Activated T-cell treated with anti-CD3 and anti-CD28 coated beads, Interleukin-2, amount 50 U/mL, for 72 hours (primary cell): ENCODE measurements at places on chromosomes 5 and 9. TPM values are rescaled to one million over a fixed set of nuclear protein-coding genes. Genes with fewer than 3 reads are reported as not detected.

GRCh38 chr5:2282034-2282690, 399.4 kb upstream of the IRX4 start:
- no peaks in the 10 kb centered on the region for H3K4me1 ChIP-seq
- no peaks in the 10 kb centered on the region for H3K36me3 ChIP-seq
- no peak for DNase-seq
- H3K27me3 ChIP-seq = no peaks in the 10 kb centered on the region

Gene OSTF1
- total RNA-seq = 71.9 TPM

Gene NR2F1
- not detected for total RNA-seq

DNA sequence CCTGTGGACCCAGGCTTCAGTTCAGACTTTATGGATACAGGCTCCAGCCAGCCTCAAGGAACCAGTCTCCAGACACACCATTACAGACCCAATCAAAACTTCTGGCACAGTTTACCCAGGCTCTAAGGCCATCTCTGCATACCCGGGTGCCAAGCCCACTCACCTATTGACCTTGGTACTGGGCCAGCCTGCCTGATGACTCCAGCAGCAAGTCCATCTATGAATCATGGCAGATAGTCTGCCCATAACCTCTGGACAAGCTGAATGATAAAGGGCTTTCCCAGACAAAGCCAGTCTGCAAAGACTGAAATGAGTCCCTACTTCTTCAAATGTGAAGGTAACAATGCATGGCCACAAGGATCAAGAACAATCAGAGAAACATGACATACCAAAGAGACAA, 1327.1 kb upstream of the C9orf72 start:
- DNase-seq = no peak
- H3K27ac ChIP-seq = no peak overlapping the region
- no peaks in the 10 kb centered on the region for H3K4me1 ChIP-seq
- no peak overlapping the region for H3K4me3 ChIP-seq
- H3K27me3 ChIP-seq = no peaks in the 10 kb centered on the region

GRCh38 chr5:107232788-107233187, 437.9 kb downstream of the EFNA5 start:
- no peak overlapping the region for H3K4me3 ChIP-seq
- peaks cover 3% of the 10 kb centered on the region for H3K27me3 ChIP-seq
- no peak overlapping the region for H3K27ac ChIP-seq

Gene FIBCD1
- total RNA-seq = not detected

Gene PWWP2A
- total RNA-seq = 14.9 TPM

DNA sequence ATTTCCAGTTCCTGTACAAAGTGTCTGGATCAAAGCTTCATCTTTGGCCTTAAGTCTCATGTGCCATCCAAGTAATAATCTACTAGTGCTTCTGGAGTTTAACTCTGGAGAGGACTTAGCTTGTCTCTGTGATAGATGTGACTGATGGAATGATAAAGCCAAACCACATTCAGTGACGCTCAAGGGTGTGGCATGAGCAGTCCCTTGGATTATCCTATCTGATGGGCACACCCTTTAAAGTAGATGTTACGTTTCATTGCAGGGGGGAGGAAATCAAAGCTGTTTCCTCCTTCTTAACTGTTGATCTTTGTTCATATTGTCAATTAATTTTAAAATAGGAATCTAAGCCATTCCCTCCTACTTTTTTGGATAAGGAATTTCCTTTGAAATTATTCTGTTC, 8.5 kb upstream of the EGFLAM start:
- H3K27ac ChIP-seq = no peak overlapping the region
- H3K4me3 ChIP-seq = no peak overlapping the region
- no peaks in the 10 kb centered on the region for H3K4me1 ChIP-seq
- no peaks in the 10 kb centered on the region for H3K36me3 ChIP-seq

DNA sequence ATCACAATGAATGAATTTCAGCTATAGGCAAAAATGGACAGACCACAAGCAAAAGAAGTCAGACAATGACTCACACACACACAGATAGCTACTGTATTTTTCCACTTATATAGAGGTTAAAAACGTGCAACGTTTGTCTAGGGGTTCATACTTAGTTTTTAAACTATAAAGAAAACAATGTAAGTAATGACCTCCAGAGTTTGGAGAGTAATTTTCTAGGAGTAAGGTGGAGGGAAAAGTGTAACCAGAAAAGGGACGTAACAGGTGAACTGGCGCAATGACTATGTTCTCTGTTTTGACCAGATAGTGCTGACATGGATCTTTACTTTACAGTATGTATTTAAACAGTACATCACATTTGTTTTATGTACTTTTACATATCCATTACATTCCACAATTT, 51.1 kb downstream of the FNIP1 start:
- H3K36me3 ChIP-seq = peaks cover 10% of the 10 kb centered on the region
- H3K27ac ChIP-seq = peak overlapping the region; percentile 61

Gene TMEM252
- total RNA-seq = not detected

DNA sequence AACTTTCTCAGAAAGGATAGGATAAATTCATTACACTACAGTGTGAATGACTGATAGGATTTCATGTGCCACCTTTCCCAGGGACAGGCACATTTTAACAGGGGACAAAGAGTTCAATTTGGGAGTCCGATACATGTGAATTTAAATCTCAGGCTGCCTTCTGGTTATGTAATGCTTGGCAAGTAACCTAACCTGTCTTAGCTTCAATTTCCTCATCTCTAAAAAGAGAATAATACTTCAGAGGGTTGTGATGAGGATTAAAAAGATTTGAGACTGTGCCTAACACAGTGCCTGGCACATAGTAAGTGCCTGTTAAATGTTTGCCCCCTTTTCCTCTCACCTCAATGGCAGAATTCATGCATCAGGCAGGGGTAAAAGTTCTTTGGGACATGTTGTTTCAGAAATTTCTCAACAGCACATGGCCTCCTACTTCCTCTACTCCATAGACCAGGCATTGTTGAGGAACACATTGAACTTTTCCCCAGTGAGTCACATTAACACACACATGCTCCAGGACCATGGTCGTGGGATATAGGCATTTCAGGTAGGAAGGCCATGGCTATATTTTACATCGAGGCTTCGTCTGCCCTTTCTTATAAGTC, 94.6 kb upstream of the EGFLAM start:
- H3K27me3 ChIP-seq = no peaks in the 10 kb centered on the region
- DNase-seq = no peak
- H3K27ac ChIP-seq = no peak overlapping the region
- no peak overlapping the region for H3K4me3 ChIP-seq

Gene UBE2R2
- total RNA-seq = 58.1 TPM

GRCh38 chr9:86983249-86983619, 35.9 kb upstream of the GAS1 start:
- no peaks in the 10 kb centered on the region for H3K36me3 ChIP-seq
- H3K27ac ChIP-seq = no peak overlapping the region
- no peak for DNase-seq
- peaks cover 19% of the 10 kb centered on the region for H3K27me3 ChIP-seq
- H3K4me3 ChIP-seq = no peak overlapping the region

- peaks cover 11% of the 10 kb centered on the region for H3K4me1 ChIP-seq
- H3K36me3 ChIP-seq = no peaks in the 10 kb centered on the region
- H3K27me3 ChIP-seq = peaks cover 7% of the 10 kb centered on the region
Measured at GRCh38 chr5:149215478-149216090, 56.1 kb upstream of the AFAP1L1 start.

GRCh38 chr9:88818495-88819201, 172.6 kb upstream of the S1PR3 start:
- H3K4me1 ChIP-seq = no peaks in the 10 kb centered on the region
- peaks cover 57% of the 10 kb centered on the region for H3K27me3 ChIP-seq
- DNase-seq = no peak

- no peak for DNase-seq
- no peaks in the 10 kb centered on the region for H3K4me1 ChIP-seq
- H3K4me3 ChIP-seq = no peak overlapping the region
- no peak overlapping the region for H3K27ac ChIP-seq
- H3K36me3 ChIP-seq = no peaks in the 10 kb centered on the region
Measured at GRCh38 chr5:15441433-15442192, 58.4 kb upstream of the FBXL7 start.

Gene CD14
- not detected for total RNA-seq

DNA sequence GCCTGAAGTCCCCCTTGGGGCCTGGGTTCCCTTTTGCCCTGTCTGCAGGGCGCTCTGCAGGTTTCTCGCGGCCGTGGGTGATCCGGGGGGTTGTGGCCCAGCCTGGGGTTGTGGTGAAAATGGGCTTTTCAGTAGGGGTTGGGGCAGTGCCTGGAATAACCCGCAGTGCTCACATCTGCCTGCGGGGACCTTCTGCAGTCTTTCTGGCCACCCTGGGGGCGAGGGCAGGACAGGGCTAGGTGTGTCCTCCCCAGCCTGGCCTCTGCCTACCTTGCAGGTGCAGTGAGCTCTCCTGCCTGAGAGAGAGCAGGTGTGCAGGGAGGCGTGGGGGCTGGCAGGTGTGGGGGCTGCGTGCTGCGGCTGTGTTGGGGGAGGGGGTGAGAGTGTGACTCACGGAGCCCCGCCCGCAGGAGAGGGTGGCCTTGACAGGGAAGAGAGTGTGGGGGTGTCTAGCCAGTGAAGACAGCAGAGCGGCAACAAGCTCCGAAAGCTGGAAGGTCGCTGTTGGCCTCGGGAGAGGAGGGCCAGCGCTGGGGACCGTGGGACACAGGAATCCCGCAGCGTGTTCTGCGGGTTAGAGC, 131.4 kb downstream of the MRPL36 start:
- H3K4me1 ChIP-seq = no peaks in the 10 kb centered on the region
- no peak overlapping the region for H3K27ac ChIP-seq
- DNase-seq = no peak
- peaks cover 68% of the 10 kb centered on the region for H3K27me3 ChIP-seq
